ENCODE measurements at places on chromosomes 3 and 15.
A peak's percentile ranks its signal among the peaks of the same experiment; 100 is the strongest.

GRCh38 chr3:106609666-106610301, 741.0 kb upstream of the CBLB start:
- peak; percentile 6 for DNase-seq

- no peak for DNase-seq
These were observed 23.2 kb downstream of the ZBED2 start for GRCh38 chr3:111571907-111572460.

- no peak for DNase-seq
These were observed 32.7 kb upstream of the PLSCR5 start for GRCh38 chr3:146637871-146638270.

GRCh38 chr3:77381431-77381830, 341.5 kb downstream of the ROBO2 start:
- no peak for DNase-seq

DNA sequence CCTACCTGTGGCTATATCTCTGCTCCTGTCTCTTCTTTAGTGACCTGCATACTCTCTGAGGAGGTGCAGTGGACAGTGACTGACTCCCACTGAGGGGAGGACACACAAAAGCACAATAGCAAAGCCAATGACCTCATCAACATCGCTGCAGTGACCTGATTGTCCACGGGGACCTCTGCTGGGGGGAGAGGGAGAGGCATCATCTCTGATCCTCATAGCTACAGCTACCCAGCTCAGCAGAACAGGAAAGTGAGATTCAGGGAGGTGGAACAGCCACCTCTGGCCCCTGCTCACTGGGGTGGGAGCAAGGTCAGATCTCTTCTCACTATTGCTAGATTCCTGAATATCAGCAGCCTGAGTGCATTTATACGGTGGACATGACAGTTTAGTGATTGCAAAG, 179.2 kb downstream of the ATP10A start:
- DNase-seq: no peak

GRCh38 chr3:136194409-136195257, 1.5 kb downstream of the MSL2 start:
- no peak for DNase-seq

- no peak for DNase-seq
These were observed 51.5 kb downstream of the TGFBR2 start for GRCh38 chr3:30657914-30658313.

GRCh38 chr3:146449613-146450012, 19.7 kb downstream of the PLSCR2 start:
- no peak for DNase-seq

DNA sequence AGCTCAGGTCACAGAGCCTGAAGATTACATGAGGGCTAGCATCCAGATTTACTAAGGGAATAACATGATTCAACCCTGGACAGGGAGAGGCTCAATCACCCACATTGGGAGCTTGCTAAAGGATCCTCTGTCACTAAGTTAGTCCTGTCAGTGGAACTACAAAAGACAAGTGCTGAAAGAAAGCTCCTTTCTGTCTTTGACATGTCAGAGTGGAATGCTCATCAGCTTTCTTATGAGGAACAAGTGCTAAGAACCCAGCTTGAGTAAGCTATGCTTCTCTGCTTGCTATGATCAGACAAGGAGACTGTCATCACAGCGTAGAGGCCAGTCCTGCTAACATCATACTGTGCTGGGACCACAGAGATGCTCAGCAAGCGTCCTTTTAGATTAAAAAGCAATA, 74.5 kb downstream of the MB21D2 start:
- no peak for DNase-seq

- no peak for DNase-seq
These were observed 48.7 kb downstream of the SLC49A4 start for GRCh38 chr3:122843604-122844003.

DNA sequence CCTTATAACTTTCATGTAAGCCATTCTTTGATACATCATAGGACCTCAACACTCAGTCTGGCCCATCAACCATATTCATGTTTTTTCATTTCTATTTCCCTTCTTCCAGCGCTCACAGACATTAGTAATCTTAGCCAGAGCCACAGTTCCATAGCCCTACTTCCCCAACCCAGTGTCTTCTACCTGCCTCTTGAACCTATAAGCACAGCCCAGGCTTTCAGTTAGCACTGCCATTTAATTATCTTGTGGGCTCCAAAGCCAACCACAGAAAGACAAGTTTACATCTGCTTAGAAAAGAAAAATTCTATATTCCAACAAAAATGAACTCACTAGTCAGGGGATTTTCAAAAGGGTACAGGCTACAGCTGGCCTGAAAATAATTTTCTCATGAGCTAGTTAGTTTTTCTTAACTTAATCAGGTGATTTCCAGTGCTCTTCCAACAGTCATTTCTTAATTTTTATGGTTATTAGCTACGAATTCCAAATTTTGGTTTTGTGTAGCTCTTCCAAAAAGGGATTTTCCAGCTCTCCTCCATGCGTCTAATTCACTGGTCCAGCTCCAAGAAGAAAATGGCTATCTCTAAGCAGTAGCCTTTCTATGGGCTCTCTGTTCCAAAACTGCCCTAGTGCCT, 13.7 kb downstream of the CD200 start:
- DNase-seq: no peak

DNA sequence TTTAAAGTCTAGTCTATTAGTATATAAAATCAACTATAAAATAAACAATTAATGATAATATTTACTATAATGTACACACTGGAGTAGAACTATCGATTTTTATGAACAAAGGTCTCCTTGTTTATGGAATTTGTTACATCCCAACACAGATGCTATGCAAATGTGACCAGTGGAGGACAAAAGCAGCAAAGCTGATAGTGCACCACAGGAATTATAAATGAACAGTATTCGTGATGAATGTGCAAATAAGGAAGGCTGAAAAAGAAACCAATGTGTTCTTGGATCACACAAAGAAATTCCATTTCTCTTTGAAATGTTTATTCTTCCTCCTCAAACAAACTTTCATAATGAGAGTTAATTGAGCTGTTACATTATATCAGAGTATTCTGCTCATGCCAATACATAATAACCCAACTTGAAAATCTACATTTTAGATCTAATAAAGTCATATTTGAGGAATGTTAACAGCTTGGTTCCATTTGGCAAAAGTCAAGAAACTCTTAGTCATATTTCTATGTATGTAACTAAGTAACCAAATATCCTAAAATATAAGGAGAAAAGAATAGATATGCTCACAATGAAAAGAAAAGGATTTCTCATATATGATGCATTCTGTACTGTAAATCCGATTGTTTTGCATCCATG, 79.3 kb downstream of the NEK10 start:
- DNase-seq: no peak

GRCh38 chr3:78565712-78566111, 1202.1 kb downstream of the ROBO1 start:
- DNase-seq: no peak

DNA sequence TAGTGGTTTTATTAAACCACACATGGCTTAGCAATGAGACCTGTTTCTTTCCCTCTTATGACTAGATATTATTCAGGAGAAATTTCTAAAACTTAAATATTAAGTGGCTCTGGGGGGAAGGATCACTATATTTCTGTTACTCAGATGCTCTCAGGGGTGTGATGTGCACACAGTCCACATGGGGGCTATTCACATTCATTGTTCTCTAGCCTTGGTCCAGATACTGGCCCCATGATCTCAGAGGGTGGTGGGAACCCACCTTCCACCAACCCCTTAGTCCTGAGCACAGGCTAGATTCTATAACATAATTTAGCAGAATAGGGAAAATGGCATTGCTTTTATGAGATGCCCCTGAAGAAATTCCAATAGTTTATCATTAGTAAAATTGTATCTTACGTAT, 149.0 kb upstream of the ST8SIA2 start:
- DNase-seq: no peak

DNA sequence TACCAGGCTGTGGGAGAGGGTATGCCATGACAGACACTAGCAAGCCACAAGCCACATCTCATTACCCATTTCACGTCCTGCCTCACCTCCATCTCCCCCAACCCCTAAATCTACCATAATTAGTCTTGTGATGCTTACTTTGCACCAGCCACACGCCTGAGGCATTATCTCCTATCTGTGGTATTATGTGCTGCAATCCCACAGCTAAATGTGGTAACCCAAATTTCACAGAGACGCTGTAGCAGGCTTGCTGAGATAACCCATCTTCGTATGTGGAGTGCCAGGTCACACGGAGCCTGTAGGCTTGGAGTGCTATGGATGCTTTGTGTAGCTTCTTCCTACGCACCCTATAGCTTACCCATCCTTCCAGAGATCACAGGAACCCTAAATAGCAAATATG, 256.7 kb upstream of the KCNH8 start:
- no peak for DNase-seq

GRCh38 chr3:133662278-133662651, 524 bp upstream of the TOPBP1 start:
- no peak for DNase-seq

DNA sequence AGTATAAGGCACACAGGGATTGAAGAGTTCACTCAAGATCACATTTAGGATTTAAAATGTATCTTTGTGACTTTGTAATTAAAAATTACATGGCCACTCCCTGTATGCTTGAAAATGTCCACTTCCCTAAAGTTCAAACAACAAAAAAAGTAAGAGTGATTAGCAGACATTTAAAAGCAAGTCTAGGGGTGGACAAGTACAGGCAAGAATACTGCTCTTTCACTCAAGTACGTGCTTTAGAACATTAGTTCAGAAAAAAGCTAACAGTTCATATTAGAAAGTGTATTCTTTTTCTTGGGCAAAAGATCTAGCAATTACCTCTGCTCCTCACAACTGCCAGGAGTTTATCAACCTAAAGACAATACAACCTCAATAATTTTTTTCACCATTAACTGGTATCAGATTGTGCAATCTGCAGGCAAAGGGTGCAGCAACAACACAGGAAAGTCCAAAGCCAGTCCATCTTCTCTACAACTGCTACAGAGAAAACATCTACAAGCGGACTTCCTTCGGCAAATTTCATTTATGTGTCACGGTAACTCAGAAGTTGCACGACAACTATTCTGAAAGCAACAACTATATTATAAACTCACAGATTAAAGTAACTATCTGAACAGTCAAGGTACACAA, 18.1 kb downstream of the CHSY1 start:
- no peak for DNase-seq

DNA sequence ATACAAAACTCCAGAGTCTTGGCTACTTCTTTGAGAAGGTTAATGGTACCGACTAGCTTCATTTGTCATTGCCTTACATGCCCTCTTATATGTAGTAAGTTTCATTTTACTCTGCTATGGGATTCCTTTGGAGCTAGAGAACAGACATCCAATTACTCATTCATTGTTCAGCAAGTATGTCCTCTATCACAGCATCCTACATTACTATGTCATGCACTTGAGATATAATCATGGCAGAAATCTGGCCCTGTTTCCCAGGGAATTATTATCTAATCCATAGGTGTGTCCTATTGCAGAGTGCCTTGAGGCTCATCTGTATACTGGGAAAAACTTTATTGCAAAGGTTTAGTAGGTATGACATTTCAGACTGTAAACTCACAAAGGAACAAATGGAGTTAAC, 333.1 kb upstream of the NECTIN3 start:
- DNase-seq: no peak

DNA sequence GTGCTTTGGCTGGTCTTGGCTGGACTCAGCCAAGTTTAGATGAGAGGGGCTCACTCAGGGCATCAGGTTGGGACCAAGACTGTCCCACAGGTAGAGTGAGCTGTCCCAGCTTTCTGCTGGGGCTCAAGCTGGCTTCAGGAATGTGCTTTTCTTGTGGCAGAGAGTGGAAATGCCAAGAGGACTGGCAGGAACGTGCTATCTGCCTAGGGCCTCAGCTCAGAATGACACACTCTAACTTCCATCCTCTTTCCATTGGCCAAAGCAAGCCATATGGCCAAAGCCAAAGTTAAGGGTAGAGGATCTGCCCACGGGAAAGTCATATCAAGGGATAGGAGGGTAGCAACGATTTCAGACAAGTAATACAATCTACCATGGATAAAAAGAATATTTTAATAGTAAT, 178.8 kb downstream of the ABHD5 start:
- no peak for DNase-seq

DNA sequence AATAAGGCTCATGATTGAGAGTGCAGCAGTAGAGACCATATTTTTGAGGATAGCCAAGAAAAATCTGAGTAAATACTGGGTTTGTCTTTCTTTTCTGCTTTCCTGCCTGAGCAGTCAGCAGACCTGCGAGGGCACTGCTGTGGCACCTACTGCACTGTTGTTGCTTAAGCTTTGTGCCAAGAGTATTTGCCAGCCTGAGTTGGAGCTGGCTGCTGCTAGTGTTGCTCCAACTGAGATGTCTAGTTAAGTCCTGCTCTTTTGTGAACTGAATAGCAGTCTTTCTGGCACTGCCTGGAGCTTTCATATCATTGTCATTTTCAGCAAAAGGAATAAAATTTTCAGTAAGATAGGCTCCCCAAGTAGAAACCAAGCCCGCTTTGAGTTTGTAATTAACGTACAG, 214.5 kb upstream of the P2RY1 start:
- no peak for DNase-seq

- no peak for DNase-seq
These were observed 306.7 kb upstream of the TBC1D5 start for GRCh38 chr3:18049096-18049495.

DNA sequence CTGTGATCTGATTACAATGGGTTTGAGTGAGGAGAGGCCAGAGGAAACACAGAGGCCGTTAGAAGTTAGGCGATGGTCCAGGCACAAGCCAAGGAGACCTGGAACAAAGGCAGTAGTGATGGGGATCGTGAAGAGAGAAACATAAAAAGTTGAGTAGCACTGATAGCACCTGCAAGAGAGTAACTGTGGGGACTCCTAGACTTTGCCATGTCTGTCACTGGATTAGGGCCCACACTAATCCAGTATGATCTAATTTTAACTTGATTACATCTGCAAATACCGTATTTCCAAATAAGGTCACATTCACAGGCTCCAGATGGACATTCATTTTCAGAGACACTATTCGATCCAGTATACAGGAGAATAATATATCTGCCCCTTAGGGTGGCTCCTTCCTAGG, 144.7 kb downstream of the RAB11A start:
- DNase-seq: no peak

- no peak for DNase-seq
These were observed 9.7 kb upstream of the ARHGEF26 start for GRCh38 chr3:154111365-154111935.

DNA sequence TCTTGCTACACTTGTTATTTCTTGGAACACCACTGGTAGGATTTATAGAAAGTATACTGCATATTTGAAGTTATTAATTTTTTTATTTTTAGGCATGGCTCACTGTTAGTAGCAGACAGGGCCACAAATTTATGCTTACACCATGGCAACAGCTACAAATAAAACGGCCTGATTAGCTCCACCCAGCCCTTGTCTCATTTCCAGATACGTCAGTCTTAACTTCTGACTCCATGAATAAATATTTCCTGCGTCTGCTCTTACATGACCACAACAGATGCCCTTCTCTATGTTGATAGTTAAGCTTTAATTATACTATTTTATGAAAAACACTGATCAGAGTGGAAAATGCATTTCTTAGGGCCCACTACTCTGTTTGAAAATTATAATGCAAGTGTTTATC, 62.3 kb upstream of the CPOX start:
- no peak for DNase-seq

DNA sequence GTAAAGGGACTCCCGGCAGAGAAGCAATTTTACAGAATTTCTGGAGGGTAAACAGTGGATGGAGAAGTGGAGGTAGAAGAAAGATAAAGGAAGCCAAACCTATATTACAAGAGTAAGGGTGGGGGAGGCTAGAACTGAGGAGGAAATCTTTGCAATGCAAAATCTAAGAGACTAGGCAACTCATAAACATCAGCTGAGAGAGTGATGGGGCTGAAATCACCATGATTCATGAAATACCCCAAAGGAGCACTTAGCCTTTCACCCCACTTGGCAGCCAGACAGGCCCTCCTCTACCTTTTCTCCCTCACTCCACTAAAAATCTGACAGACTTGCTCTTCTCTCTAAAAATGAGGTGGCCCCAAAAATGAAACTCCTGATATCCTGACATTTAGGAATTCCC, 19.5 kb upstream of the ZBTB38 start:
- DNase-seq: no peak
